Suprapubic skin (tissue), 4 donors: ENCODE measurements at places on chromosomes 7 and 10. TPM values are rescaled to one million over a fixed set of nuclear protein-coding genes. Genes with fewer than 3 reads are reported as not detected.

- H3K36me3 ChIP-seq: no peaks in the 10 kb centered on the region
- no peak for DNase-seq
- H3K4me1 ChIP-seq: no peaks in the 10 kb centered on the region
- no peak overlapping the region for H3K4me3 ChIP-seq
- no peaks in the 10 kb centered on the region for H3K27me3 ChIP-seq
These were observed 133.1 kb downstream of the TFPI2 start for GRCh38 chr7:93757426-93757825.

GRCh38 chr10:30073045-30073766 lies 13.8 kb upstream of the JCAD start:
- H3K27me3 ChIP-seq: no peaks in the 10 kb centered on the region
- no peak overlapping the region for H3K27ac ChIP-seq
- H3K36me3 ChIP-seq: no peaks in the 10 kb centered on the region
- DNase-seq: no peak
- no peak overlapping the region for H3K4me3 ChIP-seq
- H3K4me1 ChIP-seq: no peaks in the 10 kb centered on the region

DNA sequence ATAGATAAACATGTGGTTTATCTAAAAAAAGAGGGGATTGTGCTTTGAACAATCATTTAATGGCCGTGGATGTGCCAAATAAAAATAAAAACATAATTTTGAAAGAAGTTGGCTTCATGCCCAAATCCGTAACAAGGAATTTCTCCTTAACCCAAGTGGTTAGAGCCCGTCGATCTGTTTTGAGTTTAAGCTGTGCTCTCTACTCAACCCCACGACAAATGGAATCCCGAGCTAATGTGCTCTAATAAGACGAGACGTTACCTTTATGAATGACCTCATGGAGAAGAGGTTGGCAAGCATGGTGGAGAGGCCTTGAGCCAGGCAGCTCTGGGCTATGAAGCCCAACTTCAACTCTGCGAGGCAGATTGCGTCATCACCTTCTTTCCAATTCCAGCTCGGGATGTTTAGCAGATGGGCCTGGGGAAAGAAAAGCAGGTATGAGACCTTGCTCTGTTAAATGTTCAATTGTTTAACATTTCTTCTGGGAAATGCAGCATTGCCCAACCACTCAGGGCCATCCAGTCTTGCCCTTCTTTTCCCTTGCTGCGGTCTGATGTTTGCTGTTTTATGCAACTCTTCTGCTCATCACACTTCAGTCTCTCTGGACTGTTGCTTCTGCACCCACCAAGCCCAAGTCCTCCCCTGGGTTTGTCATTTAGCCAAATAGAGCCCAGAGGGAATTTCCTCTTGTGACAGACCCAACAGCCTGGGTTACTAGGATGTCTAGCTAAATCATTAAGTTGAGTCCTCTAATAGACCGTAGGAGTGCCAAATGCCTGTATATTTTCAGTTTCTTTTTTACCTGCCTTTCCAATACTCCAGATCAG lies 564.6 kb downstream of the KCNMA1 start:
- H3K27ac ChIP-seq: peak overlapping the region; percentile 58
- no peak overlapping the region for H3K4me3 ChIP-seq
- no peaks in the 10 kb centered on the region for H3K36me3 ChIP-seq

- H3K27ac ChIP-seq: peak overlapping the region; percentile 89
- no peaks in the 10 kb centered on the region for H3K36me3 ChIP-seq
- H3K27me3 ChIP-seq: peaks cover 19% of the 10 kb centered on the region
- peaks cover 27% of the 10 kb centered on the region for H3K4me1 ChIP-seq
- DNase-seq: no peak
- peak overlapping the region; percentile 68 for H3K4me3 ChIP-seq
These were observed 1.2 kb upstream of the ZEB1 start for GRCh38 chr10:31317652-31318381.

FBXL13 gene
- total RNA-seq: 0.89 TPM

GRCh38 chr10:34163075-34163905 lies 651.8 kb downstream of the PARD3 start:
- no peaks in the 10 kb centered on the region for H3K27me3 ChIP-seq
- no peaks in the 10 kb centered on the region for H3K36me3 ChIP-seq
- H3K4me1 ChIP-seq: peaks cover 3% of the 10 kb centered on the region
- no peak overlapping the region for H3K4me3 ChIP-seq
- no peak overlapping the region for H3K27ac ChIP-seq
- no peak for DNase-seq
